GM13977 (cell line): ENCODE measurements at places on chromosomes 6 and 20.

- no peak for DNase-seq
Observed at GRCh38 chr6:28758046-28758817, 165.6 kb downstream of the TRIM27 start.

DNA sequence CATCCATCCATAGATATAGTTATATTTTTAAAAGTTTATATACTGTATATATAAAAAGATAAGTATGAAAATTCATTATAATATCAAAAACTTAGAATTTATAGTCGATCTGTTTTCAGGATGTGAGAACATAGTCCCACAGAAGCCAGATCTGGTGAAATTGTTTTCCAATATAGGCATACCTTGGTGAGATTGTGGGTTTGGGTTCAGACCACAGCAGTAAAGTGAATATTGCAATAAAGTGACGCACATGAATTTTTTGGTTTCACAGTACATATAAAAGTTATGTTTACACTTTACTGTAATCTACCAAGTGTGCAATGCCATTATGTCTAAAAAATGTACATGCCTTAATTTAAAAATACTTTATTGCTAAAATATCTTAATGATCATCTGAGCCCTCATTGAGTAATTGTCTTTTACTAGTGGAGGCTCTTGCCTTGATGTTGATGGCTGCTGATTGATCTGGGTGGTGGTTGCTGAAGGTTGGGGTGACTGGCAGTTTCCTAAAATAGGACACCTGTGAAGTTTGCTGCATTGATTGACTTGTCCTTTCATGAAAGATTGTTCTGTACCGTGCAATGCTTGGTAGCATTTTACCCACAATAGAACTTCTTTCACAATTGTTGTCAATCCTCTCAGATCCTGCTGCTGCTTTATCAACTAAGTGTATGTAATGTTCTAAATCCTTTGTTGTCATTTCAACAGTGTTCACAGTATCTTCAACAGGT lies 29.8 kb downstream of the AIG1 start:
- no peak for DNase-seq

- no peak for DNase-seq
Observed at GRCh38 chr20:46640044-46640443, 11.2 kb downstream of the SLC13A3 start.

GRCh38 chr6:90098001-90098531 lies 198.6 kb downstream of the BACH2 start:
- DNase-seq, result no peak

DNA sequence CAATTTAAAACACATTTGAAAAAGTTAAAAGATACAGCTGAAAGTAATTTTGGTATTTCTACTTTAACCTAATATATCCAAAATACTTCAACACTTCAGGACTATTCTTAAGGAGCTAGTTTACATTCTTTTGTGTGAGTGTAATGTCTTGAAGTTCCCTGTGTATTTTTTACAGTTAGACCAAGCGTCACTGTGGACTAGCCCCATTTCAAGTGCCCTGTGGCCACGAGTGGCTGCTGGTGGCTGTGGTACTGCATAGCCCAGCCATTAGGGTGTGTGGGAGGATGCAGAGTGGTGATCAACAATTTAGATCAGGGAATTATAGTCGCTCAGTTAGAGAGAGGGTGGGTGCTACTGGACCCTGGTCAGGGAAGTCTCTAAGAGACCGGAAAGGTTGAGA lies 869 bp upstream of the CST5 start:
- DNase-seq, result no peak

DNA sequence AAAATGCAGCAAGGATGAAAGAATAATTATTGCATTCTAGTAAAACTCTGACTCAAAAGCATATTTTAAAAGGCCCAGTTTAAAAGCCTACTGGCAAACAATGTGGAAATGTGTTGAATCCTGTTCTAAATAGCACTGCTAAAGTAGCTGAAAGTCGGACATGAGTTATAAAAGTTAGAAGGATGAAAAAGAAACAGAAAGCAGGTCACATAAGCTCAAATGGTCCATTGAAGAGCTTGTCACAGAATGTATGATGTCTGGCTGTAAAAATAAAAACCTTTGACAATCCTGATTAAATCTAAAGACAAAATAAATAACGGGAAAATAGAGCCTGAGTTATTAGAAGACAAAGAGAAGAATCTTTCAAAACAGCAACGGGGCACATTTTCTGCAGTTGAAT lies 218.6 kb upstream of the UFL1 start:
- DNase-seq, result no peak

GRCh38 chr6:86609549-86610388 lies 327.6 kb upstream of the HTR1E start:
- DNase-seq, result no peak

DNA sequence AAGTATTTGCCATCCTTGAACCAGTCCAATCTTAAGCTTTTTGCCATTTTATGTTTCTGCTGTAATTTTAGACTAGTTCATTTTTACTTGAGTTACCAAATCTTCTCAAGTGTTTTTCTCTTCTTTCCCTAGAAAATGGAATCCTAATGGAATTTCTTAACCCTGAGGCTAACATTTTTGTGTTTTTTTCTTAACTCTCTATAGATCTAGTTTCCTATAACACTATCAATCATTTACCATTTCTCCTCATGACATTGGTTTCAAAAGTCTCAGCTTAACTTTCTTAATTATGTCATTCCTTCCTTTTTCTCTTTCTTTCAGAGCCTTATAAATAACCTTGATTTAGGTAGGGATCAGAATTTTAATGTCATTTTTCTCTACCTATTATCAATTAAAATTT lies 54.8 kb downstream of the SENP6 start:
- no peak for DNase-seq

GRCh38 chr20:2023151-2023550 lies 29.3 kb upstream of the PDYN start:
- DNase-seq, result no peak

DNA sequence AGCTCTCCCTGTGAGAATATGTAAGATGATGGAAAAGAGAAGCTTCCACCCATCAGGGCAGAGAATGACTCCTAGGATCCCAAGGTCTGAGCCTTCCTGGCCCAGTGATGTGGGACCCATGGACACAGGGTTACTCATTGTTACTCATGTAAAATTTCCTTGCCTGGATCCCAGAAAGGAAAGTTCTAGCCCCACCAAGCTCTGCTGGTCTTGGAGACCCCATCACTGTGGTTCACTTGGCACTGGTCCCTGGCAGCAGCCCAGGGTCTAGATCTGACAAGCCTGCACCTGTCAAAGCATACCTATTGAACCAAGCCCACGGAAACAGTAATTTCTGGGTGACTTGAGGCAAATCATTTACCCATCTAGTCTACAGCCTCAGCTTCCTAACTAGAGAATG lies 22.1 kb downstream of the MDGA1 start:
- no peak for DNase-seq

GRCh38 chr20:60310560-60311349 lies 352.5 kb downstream of the CDH26 start:
- DNase-seq, result no peak

- no peak for DNase-seq
Observed at GRCh38 chr6:131363947-131364834, 208.8 kb upstream of the ARG1 start.

GRCh38 chr20:11350126-11351005 lies 567.3 kb upstream of the BTBD3 start:
- no peak for DNase-seq

GRCh38 chr6:138977646-138978167 lies 10.3 kb downstream of the REPS1 start:
- DNase-seq, result no peak

GRCh38 chr20:10823585-10823984 lies 149.8 kb upstream of the JAG1 start:
- no peak for DNase-seq

- no peak for DNase-seq
Observed at GRCh38 chr6:41054511-41054910, 1.5 kb downstream of the APOBEC2 start.

DNA sequence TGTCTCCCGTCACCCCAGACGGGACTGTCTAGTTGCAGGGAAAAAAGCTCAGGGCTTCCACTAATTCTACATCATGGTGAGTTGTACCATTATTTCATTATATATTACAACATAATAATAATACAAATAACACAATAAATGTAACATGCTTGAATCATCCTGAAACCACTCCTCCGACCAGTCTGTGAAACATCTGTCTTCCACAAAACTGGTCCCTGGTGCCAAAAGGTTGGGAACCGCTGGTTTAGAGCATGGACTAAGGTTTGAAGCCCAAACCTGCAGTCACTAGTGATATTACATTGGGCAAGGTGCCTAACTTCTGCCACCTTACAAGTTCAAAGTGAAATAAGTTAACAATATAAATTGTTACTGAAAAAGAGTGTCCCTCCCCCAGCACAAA lies 175.7 kb downstream of the PDE10A start:
- no peak for DNase-seq

- DNase-seq, result no peak
Observed at GRCh38 chr6:157893238-157893637, 70.2 kb downstream of the SNX9 start.

- no peak for DNase-seq
Observed at GRCh38 chr20:53718142-53719021, 124.7 kb upstream of the ZNF217 start.

GRCh38 chr6:97085772-97086171 lies 161.2 kb downstream of the KLHL32 start:
- DNase-seq, result no peak

DNA sequence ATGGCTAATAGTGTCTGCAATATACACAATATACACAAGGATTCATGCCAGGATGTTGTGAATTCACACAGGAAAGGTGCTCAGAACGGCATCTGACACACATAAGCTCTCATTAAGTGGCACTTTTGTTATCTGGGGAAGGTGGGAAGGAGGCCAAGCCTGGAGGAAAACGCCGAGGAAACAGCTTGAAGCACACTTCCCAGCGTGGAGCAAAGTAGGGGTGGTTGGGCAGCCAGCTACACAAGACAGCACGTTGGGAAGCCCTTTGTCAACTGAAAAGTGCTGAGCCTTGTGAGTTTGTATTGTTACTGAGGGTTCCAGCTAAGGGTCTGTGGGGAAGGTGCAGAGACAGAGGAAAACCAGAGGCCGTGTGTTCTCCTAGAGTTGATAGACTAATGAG lies 181.0 kb downstream of the ZMYND8 start:
- no peak for DNase-seq

GRCh38 chr6:34057790-34058189 lies 88.1 kb downstream of the GRM4 start:
- no peak for DNase-seq

- DNase-seq, result no peak
Observed at GRCh38 chr20:2259731-2260130, 36.1 kb upstream of the TGM3 start.

GRCh38 chr6:81748994-81749393 lies 3.5 kb downstream of the TENT5A start:
- DNase-seq, result no peak

DNA sequence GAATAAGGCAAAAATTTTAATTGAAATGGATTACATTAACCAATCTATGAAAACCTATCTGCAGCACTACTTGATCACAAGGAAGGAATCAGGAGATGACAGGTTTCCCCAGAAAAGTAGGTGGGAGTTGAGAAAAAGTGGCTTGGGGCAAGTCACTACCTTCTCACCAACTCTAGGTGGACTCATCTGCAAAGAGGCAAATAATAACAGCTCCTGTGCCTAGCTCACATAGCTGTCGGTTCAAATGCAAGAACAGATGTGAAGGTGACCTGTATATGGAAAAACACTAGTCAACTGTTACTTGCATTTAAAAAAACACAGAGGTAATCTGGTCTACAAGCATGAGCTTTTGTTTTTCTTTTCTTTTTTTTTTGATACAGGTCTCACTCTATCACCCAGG lies 67.2 kb downstream of the POPDC3 start:
- no peak for DNase-seq

- no peak for DNase-seq
Observed at GRCh38 chr20:40704828-40705227, 15.8 kb upstream of the MAFB start.

- DNase-seq, result no peak
Observed at GRCh38 chr6:3442431-3443220, 14.2 kb downstream of the SLC22A23 start.
